ENCODE measurements at places on chromosomes 4 and X.

DNA sequence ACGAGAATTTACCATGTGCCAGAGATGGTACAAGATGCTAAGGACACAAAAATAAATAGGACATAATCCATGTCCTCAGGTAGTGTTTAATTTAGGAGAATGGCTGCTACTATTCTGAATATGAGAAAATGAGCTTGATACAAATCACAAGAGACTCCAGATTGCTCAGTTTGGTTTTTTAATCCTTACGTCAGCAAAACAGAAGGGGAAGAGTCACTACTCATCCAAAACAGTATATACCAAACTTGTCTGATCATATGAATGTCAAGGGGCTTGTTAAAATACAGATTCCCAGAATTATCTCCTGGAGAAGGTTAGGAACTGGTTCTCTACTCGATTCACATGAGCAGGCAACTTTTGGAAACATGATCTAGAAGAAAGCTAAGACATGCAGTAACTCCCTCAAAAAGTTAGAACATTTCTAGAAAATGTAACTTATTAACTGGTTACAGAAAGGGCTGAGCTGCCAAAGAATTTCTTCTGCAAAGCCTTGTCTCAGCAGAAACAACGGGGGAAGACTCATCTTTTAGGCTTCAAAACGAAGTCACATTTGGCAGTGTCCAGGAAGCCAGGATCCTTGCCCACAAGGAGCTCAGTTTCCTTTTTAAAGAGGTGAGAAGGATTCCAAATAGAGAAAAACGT is 3.4 kb downstream of the AIFM1 start:
- DNase-seq, result no peak

DNA sequence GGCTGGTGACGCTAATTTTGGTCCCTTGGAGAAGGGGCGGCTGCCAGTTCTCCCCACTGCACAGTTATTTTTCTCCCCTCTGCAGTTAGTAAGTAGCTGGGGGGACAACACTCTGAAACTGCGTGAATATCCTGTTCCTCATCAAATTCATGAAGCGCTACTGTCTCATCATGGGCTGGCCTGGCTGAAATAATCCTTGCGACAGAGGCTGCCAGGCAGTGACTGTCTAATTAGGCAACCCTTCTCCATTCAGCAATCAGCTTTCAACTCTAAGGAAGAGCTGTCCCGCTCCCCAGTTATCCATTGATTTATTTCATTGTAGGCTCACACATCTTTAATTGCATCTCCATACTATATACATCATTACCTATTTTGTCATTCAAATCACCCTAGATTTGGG is 8.2 kb downstream of the SH3TC1 start:
- peak; percentile 92 for DNase-seq

GRCh38 chr4:118716304-118716703 is 31.1 kb downstream of the METTL14 start:
- no peak for DNase-seq

GRCh38 chrX:132615391-132616131 is 126.7 kb upstream of the MBNL3 start:
- DNase-seq, result peak; percentile 33

DNA sequence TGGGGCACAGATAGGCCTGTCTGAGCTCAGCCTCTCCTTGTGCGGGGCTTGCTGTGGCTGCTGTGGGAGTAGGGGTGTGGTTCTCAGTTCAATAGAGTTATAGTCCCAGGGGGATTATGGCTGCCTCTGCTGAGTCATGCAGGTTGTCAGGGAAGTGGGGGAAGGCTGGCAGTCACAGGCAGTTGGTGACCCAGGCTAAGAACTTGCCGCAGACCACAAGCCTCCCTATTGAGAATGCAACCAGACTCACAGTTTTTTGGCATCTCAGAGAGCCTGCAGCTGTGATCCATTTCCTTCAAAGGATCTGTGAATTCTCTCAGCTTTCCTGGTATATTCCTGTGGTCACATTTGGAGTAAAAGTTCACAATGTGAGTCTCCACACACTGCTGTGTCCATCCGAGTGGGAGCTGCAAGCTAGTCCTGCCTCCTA is 364.9 kb downstream of the ZNF674 start:
- no peak for DNase-seq

GRCh38 chr4:93319041-93319440 is 509.5 kb upstream of the ATOH1 start:
- no peak for DNase-seq

DNA sequence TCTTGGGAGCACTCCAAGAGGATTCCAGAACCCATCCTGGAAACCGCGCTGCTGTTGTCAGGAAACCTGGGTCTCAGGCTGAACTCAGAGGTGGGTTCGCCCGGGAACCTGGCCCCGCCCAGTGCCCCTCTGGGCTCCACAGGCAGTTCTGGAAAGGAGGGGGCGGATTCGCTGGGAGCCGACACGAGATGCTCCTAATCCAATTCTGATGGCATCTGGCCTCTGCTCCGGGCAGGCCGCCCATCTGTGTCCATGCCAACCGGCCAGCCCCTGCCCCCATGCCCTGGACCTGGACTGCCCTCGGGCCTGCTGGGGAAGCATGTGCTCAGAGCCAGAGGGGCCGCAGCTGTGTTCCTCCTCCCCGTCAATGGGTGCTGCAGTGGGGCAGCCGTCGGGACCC is 21.0 kb downstream of the ATP2B3 start:
- DNase-seq, result no peak

DNA sequence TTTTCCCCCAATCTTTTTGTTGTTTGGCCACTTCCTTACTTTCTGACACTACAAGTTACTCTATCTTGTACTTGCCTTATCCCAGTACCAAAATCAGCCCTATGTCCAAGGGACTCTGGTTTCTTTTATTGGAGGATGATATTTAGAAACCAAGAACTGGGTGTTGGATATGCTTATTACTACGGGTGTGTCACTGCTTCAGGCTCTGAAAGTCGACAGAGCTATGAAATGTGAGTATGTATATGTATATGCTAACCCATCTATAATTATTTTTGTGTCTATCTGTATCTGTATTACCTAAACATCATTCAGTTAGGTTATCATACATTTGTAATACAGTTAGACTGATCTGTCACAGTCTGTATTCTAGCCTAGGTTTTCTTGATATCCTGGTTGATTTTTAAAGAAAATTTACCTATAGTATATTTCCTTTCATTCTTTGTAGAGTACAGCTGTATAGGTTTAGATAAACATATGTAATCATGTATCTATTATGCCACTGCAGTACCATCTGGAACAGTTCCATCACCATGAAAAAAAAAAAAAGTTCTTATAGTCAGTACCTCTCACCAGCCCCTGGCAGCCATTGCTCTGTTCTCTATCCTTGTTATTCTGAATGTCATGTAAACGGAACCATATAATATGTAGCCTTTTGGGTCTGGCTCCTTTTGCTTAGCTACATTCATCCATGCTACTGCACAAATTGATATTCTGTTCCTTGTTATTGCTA is 18.1 kb downstream of the SEC24B start:
- DNase-seq, result no peak

- peak; percentile 11 for DNase-seq
Measured at GRCh38 chr4:164779811-164780216, 25.9 kb downstream of the SMIM31 start.

- DNase-seq, result peak; percentile 79
Measured at GRCh38 chr4:16079046-16079445, 4.8 kb downstream of the PROM1 start.

- DNase-seq, result no peak
Measured at GRCh38 chrX:20727447-20727846, 460.7 kb upstream of the RPS6KA3 start.

GRCh38 chr4:109444182-109444844 is 10.7 kb downstream of the SEC24B start:
- DNase-seq, result peak; percentile 36

GRCh38 chr4:161564230-161564834 is 599.5 kb downstream of the FSTL5 start:
- DNase-seq, result peak; percentile 36

GRCh38 chr4:124201636-124202035 is 510.9 kb downstream of the ANKRD50 start:
- DNase-seq, result no peak

- DNase-seq, result no peak
Measured at GRCh38 chrX:93585661-93586060, 87.7 kb downstream of the NAP1L3 start.

DNA sequence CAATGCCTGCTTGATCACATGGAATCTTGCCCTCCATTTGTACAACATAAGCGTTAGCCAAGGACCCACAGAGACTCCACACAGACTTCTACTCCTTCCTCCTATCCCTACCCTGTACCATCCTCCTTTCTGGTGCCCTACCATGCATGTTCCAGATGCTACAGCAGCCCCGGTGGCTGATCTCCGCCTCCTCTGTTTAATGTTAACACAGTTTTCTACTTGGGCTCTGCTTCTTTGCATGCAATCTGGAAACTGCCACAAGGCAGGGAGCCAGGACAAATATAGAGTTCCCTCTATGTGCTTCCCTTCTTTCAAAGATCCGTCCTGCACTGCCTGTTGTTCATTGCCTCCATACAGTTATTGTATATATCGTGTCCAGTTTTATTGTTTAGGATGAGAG is 368.6 kb upstream of the TENM3 start:
- DNase-seq, result no peak

DNA sequence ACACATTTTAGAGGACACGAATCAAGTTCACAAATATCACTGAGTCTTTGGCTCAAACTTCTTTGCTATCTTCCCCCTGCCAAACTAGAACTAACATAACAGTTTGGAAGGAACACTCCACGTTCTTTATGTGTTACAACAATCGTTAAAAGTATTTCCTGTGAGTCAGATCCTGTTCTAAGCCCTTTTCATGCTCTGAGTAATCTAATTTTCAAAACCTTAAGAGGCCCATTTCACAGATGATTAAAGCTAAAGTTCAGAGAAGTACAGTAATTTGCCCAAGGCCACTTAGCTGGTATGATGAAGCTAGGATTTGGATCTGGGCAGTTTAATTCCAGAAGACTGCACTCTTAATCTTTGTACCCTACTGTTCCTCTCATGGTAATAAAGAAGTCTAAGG is 854.4 kb upstream of the INTU start:
- DNase-seq, result no peak

- no peak for DNase-seq
Measured at GRCh38 chr4:120225527-120225926, 158.9 kb upstream of the MAD2L1 start.

DNA sequence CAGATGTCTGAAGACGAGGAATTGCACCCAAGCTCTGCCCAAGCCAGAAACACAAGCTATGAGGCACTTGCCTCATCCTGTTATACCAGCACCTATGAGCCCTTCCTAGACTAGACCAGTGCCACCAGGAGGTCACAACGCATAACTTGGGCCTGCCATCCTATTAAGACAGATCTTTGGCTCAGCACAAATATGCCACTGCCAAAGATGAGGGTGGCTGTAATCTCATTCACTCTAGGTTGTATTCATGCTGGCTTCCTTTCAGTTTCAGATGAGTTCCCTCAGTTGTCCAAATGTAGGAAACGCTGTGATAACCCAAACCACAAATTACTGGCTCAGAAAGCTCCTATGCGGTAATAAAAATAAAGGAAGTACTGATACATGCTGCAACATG is 76.5 kb upstream of the CITED1 start:
- peak; percentile 70 for DNase-seq

DNA sequence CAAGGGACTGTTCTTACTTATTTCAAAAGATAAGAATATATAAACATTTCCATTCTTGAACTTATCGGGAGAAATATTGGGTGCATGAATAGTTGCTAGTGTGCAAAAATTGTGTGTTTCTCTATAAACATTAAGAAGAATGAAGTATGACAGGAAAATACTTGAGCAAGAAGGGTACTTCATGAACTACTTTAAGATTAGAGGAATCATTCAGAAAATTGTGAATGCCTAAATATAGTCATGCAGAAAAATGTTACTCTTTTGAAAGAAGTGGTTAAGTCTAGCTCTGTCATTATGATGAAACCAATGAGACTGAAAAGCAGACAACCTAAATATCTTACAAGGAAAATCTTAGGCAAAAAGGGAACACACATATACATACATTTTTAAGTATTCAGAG is 207.8 kb upstream of the PCDH18 start:
- no peak for DNase-seq

DNA sequence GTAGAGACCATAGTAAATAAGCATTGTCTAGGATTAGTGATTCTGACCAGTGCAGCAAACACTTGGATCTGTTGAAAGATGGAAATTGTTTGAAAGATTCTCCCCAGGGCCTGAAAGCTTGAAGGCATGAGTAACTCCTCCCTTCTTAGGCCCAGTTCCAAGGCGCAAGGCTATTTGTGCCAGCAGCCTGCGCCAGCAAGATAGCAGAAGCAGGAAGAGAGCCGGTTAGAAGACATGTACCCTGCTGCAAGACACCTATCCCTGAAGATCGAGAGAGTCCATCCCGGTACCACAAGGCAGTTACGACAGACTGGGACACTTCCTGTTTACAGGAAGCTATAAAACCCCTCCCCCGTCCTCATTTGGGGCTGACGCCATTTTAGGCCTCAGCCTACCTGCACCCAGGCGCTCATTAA is 72.4 kb upstream of the JADE1 start:
- DNase-seq, result no peak

- no peak for DNase-seq
Measured at GRCh38 chr4:4397441-4397819, 10.5 kb downstream of the NSG1 start.

DNA sequence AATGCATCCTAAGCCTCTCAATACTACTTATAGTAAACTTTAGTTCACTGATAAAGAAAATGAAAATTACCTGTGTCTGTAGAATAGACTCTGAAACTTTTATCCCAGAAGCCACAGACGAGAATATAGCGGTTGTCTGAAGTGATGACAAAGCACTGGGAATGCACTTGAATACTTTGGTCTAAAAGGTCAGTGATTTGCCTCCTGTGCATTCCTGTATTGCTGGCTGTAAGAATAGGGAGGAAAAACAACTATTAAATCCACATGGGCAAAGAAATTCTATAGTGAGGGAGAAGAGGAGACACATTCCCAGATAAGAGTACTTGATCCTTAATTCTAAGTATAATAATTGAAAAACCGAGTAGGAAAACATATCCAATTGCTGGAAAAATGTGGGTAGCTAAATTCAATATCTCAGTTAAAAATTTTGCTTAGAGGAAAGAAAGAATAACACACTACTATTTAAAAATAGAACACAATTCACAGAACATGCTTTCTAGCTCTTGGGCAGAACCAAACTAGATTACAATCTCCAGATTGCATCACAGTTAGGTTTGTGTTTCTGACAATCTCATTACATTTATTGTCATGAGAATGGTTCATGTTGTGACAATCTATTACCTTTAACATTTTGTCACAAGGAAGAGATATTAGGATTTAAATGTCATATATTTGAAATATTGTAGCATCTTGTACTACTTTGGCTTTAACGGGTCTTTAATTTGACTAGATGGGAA is 232.1 kb downstream of the DCLK2 start:
- no peak for DNase-seq

GRCh38 chr4:8850074-8850829 is 21.4 kb downstream of the HMX1 start:
- no peak for DNase-seq

- no peak for DNase-seq
Measured at GRCh38 chr4:182010876-182011275, 232.3 kb upstream of the TENM3 start.

GRCh38 chr4:11196927-11197522 is 231.7 kb downstream of the HS3ST1 start:
- no peak for DNase-seq

GRCh38 chrX:150847088-150847487 is 51.4 kb downstream of the CD99L2 start:
- DNase-seq, result no peak
